Stimulated activated CD8-positive, alpha-beta memory T cell treated with anti-CD3 and anti-CD28 coated beads, Interleukin-15, amount 100 ng/mL, for 4 hours (primary cell): ENCODE measurements at places on chromosomes 5 and 9.

- no peak for DNase-seq
These were observed 42.9 kb upstream of the HAND1 start for GRCh38 chr5:154520861-154521453.

- no peak for DNase-seq
These were observed 48.0 kb downstream of the MED27 start for GRCh38 chr9:132031467-132032237.

GRCh38 chr9:123778232-123778902 is 151.6 kb downstream of the DENND1A start:
- DNase-seq = no peak

- DNase-seq = no peak
These were observed 12.1 kb downstream of the PDCL start for GRCh38 chr9:122816163-122816867.

DNA sequence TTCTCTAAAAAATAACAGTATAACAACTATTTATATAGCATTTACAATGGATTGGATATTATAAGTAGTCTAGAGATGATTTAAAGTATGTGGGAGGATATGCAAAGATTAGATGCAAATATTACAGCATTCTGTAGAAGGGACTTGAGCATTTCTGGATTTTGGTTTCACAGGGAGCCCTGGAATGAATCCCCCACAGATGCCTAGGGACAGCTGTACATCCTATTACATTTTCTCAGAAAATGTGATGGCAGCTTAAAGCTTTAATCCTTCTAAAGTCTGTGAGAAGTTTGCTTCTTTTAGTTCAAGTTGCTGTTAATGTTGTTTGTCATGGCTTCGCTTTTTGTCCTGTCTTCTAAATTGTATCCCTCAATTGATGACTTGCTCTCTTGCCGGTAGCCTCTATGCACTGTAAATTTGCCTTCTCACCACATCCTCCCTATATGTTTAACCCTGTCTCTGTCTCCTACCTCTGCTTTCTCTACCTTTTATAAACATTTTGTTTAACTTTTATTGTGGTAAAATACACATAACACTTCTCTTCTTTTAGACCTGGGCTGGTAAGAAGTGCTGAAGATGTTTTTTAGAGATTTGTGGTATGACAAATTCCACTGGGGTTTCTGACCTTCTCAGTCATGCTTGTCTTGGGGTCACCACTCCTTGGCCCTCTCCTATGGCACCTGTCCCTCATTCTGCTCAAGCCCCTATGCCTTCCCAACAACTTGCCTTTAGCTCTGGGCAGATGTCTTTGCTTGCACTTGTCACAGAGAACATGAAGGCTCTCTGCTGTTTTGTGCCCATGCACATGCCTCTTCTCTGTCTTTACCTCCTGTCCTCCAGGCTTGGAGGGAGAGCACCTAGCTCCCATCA is 37.9 kb downstream of the LNPEP start:
- no peak for DNase-seq

GRCh38 chr5:171270136-171270535 is 38.9 kb upstream of the TLX3 start:
- DNase-seq = no peak

DNA sequence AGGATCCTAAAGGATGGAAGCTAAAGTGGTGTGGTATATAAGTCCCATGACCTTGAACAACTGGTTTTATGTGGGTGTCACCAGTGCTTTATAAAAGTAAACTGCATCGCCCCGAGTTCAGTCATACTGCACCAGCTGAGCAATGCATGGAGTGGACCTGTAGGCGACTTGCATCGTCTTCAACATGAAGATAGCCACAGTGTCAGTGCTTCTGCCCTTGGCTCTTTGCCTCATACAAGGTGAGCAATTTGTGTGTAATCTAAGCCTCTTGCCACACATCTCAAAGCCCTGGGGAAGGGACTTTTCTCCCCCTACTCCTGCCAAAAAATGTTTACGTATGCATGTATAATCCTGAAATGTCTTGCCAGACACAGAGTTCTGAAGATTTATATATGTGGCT is at the start of gene SPINK5:
TSS of gene SPINK5 (plus strand) at position 120 of the 400 bp plus-strand sequence. CDS start at position 185, 65 bp downstream.
- no peak for DNase-seq

DNA sequence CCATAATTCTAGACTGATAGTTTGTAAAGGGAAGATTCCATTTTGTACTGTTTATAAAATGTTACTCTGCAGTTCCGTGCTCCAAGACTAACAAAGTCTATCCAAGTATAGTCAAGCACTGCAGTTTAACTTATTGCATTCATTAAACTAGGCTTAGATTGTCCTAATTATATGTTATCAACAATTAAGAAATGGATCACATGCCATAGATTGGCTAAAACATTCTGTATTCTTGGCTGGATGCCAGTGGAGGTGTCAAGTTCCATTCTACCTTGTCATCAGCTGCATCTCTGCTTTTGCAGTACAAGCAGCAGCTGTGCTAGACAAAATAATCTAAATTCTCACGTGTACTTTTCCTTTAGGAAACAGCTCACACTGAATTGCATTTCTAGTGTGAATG is 69.4 kb upstream of the MEF2C start:
- no peak for DNase-seq

DNA sequence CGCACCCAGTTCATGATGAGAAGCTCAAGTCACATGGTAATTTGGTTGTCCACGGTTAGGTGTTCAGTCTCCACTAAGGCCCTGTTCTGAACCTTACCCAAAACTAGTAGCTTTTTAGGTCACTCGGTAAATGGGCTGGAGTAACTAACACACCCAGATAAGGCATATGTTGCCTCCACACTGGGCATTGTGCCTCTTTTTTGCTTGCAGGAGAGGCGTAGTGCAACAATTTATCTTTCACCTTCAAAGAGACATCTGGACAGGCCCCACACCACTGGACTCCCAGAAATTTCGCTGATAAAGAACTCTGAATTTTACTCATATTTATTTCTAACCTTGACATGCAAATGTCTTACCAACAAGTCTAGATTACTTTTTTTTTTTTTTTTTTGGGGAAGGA is 16.8 kb upstream of the PTGES start:
- DNase-seq = no peak

DNA sequence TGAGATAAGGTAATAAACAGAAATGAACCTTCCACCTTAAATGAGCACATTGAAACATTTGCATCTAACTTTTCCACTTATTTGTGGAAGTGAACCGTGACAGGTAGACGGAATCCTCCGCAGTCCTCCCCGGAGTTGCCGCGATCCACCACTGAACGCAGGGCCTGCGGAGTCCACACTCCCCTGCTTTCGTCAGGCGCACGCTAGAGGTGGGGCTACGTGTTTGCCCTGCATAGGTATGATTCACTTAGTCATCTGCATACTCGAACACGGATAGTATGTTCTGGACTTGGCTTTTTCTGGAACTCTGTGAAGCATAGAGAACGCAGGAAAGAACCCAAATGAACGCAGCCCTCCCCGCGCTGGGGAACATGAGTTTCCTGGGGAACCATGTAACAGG is 272.8 kb upstream of the IRX4 start:
- DNase-seq = no peak

DNA sequence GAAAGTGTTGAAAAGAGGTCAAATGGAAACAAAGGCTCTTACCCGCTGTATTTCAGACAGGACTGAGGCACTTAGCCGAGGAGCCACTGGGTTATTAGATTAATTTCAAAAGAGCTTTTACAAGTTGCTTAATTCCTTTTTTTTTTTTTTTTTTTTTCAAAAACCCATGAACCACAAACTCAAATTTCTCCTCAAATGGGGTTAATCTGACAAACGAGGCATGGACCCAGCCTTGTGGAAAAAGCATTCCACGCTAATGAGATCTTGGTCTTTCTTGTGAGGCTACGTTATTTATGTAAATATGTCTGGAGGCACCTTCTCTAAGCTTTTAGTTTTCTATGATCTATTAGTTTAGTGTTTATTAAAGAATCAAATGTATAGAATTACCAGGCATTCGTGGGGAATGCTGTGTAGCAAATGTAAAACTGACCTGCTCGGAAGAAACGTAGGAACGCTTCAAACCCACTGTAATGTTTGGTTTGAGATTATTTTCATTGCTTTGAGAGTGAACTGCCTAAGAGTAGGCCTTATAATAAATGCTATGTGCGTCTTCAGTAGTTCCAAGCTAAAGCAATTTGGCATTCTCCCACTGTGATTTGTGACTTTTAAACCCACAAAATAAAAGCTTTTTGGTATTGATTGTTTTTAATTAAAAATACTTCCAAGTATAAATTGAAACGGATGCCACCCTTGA is 134.7 kb downstream of the CDH6 start:
- DNase-seq = no peak

GRCh38 chr5:109614981-109615380 is 74.7 kb upstream of the MAN2A1 start:
- no peak for DNase-seq

DNA sequence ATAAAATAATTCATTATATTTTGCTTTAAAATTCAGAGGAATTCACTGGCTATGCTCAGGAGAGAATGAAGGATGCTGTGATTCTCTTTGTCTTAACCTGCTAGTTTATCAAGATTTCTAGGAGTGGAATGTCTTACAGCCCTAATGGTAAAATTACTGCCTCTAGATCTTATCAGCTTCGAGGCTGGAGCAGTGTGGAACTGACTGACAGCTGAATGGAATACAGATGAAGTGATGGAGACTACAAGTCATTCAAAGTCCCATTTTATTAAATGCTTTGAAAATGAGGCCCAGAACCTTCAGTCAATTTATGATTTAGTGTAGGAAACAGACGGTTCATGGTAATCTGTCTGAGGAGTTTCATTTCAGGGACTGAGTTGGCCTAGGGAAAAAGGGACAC is 202.1 kb downstream of the RFX3 start:
- no peak for DNase-seq

- DNase-seq = peak; percentile 6
These were observed 21.6 kb downstream of the FBXW11 start for GRCh38 chr5:171984748-171985419.
